ENCODE measurements at places on chromosomes 3 and 15.
A peak's percentile ranks its signal among the peaks of the same experiment; 100 is the strongest.

DNA sequence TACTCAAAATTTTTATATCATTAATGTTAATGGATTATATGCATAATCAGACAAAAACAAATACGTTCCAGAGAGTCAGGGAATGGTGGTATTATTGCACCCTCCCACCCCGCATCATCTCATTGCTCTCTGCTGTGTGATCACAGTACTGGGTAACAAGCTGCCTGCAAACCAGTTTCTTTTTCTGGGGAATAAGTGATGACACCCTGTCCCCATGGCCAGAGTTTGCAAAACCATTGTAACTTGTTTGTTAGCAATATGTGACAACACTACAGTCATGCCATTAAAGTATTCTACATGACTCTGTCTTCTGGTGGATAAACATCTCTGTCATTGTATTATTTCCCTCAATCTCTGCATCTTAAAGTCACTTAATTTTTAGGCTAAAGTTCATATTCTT, 39.5 kb downstream of the ZBTB38 start:
- H3K4me3 ChIP-seq = no peak overlapping the region
- peaks cover 22% of the 10 kb centered on the region for H3K4me1 ChIP-seq
- no peaks in the 10 kb centered on the region for H3K27me3 ChIP-seq
- no peak overlapping the region for H3K27ac ChIP-seq
- peaks cover 3% of the 10 kb centered on the region for H3K36me3 ChIP-seq

DNA sequence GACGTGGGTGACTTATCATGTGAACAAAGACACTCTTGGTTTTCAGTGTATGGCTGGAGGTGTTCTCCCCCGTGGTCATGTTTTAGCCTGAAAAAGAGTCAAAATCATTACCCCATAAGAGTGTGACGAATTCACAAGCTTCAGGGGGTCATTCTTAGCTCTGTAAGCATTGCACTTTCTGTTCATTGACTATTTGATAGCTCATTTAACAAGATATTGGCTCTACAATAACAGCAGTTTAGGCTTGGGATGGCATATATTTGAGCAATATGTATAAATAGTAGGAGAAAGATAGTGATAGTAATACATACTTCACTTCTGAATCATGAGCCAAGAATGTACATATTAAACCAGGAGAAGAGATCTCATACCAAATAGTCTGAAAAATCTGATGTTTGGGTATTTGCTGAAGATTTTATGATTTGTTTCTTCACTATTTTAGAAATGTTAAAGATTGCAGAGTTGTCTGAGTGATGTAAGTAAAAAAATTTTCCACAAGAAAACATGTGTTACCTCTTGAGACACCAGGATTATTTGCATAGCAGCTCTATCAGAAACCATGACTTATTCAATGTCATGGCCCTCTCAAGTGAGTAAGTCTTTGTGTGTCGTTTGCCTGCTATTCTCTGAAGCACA, 996.0 kb downstream of the OTOL1 start:
- no peak overlapping the region for H3K4me3 ChIP-seq
- H3K36me3 ChIP-seq = no peaks in the 10 kb centered on the region
- DNase-seq = no peak
- no peak overlapping the region for H3K27ac ChIP-seq
- H3K4me1 ChIP-seq = no peaks in the 10 kb centered on the region
- no peaks in the 10 kb centered on the region for H3K27me3 ChIP-seq

- H3K4me3 ChIP-seq = no peak overlapping the region
- H3K27me3 ChIP-seq = no peaks in the 10 kb centered on the region
- H3K4me1 ChIP-seq = peaks cover 35% of the 10 kb centered on the region
- no peaks in the 10 kb centered on the region for H3K36me3 ChIP-seq
These were observed 73.8 kb downstream of the MB21D2 start for GRCh38 chr3:192843723-192844485.

GRCh38 chr3:187702507-187703033, at the start of gene RTP2:
RTP2 (minus strand) TSS chr3:187702557; CDS start chr3:187702128, 429 bp downstream.
- no peaks in the 10 kb centered on the region for H3K4me1 ChIP-seq
- no peak within 1 kb of the TSS for H3K4me3 ChIP-seq
- no peaks in the 10 kb centered on the region for H3K27me3 ChIP-seq
- no peak within 1 kb of the TSS for H3K27ac ChIP-seq

- peaks cover 14% of the 10 kb centered on the region for H3K4me1 ChIP-seq
- DNase-seq = no peak
- no peaks in the 10 kb centered on the region for H3K36me3 ChIP-seq
- peaks cover 35% of the 10 kb centered on the region for H3K27me3 ChIP-seq
- H3K4me3 ChIP-seq = peak overlapping the region; percentile 72
- no peak overlapping the region for H3K27ac ChIP-seq
These were observed 735 bp upstream of the SLC25A26 start for GRCh38 chr3:66220066-66220465.

DNA sequence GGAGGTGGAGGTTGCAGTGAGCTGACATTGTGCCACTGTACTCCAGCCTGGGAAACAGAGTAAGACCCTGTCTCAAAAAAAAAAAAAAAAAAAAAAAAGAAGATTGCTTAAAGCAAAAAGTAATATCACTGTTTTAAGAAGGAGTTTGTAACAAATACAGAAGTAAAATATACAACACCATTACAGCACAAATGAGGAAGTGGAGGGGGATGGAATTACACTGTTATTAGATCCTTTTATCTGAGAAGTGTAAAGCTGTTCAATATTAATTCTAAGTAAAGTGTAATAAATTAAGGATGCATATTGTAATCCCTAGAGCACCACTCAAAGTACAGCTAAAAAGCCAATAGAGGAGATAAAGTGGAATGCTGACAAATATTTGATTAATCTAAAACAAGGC, 47.0 kb upstream of the SNRPA1 start:
- H3K27ac ChIP-seq = no peak overlapping the region
- H3K36me3 ChIP-seq = no peaks in the 10 kb centered on the region
- peaks cover 7% of the 10 kb centered on the region for H3K27me3 ChIP-seq
- peaks cover 10% of the 10 kb centered on the region for H3K4me1 ChIP-seq
- H3K4me3 ChIP-seq = no peak overlapping the region
- DNase-seq = no peak

DNA sequence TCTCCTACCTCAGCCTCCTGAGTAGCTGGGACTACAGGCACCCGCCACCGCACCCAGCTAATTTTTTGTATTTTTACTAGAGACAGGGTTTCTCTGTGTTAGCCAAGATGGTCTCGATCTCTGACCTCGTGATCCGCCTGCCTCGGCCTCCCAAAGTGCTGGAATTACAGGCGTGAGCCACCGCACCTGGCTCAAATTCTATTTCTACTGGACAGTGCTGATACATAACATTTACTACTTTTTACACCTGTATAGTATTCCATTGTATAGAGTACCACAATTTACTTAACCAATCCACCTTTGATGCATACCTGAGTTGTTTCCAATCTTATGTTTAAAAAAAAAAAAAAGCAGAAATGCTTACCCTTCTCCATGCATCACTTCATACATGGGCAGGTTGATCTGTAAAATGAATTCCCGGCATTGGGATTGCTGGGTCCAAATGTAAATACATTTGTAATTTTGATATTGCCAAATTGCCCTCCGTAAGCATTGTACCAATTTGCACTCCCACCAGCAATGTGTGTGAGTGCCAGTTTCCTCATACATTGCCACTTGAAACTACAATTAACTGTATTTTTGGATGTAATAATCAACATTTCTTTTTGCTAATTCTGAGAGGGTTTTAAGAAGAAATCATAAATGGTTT, 94.5 kb downstream of the NPTN start:
- no peaks in the 10 kb centered on the region for H3K4me1 ChIP-seq
- no peaks in the 10 kb centered on the region for H3K36me3 ChIP-seq
- H3K27me3 ChIP-seq = peaks cover 2% of the 10 kb centered on the region
- H3K27ac ChIP-seq = no peak overlapping the region

GRCh38 chr3:152264378-152264777, 4.4 kb upstream of the MBNL1 start:
- DNase-seq = no peak
- H3K36me3 ChIP-seq = no peaks in the 10 kb centered on the region
- H3K4me3 ChIP-seq = no peak overlapping the region

DNA sequence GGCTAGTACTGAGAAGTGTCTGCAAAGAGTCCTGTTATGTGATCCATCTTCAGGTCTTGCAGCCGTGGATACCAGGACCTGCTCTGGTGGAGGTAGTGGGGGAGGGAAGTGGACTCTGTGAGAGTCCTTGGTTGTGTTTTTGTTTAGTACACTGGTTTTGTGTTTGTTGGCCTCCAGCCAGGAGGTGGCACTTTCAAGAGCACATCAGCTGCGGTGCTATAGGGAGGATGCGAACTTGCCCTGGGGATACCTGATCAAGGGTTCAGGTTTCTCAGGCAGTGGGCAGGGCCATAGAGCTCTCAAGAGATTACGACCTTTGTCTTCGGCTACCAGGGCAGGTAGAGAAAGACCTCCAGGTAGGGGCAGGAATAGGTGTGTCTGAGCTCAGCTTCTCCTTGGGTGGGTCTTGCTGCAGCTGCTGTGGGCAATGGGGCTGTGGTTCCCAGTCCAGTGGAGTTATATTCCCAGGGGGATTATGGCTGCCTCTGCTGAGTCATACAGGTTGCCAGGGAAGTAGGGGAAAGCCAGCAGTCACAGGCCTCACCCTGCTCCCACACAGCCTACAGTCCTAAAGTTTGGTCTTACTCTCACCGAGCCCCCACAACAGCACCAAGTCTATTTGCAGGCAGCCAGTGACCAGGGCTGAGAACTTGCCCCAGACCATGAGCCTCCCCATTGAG, 132.8 kb upstream of the NPHP3 start:
- DNase-seq = no peak
- H3K4me3 ChIP-seq = no peak overlapping the region
- H3K4me1 ChIP-seq = no peaks in the 10 kb centered on the region
- H3K27me3 ChIP-seq = no peaks in the 10 kb centered on the region
- peaks cover 2% of the 10 kb centered on the region for H3K36me3 ChIP-seq
- H3K27ac ChIP-seq = no peak overlapping the region

- no peaks in the 10 kb centered on the region for H3K27me3 ChIP-seq
- DNase-seq = no peak
- no peaks in the 10 kb centered on the region for H3K4me1 ChIP-seq
These were observed 622.5 kb downstream of the TBL1XR1 start for GRCh38 chr3:176574786-176575185.

GRCh38 chr15:51185213-51186159, 90.8 kb upstream of the TNFAIP8L3 start:
- H3K27ac ChIP-seq = no peak overlapping the region
- no peaks in the 10 kb centered on the region for H3K36me3 ChIP-seq
- peaks cover 13% of the 10 kb centered on the region for H3K4me1 ChIP-seq
- no peaks in the 10 kb centered on the region for H3K27me3 ChIP-seq
- no peak for DNase-seq

- no peaks in the 10 kb centered on the region for H3K36me3 ChIP-seq
- no peak for DNase-seq
- no peak overlapping the region for H3K27ac ChIP-seq
- no peaks in the 10 kb centered on the region for H3K27me3 ChIP-seq
- H3K4me3 ChIP-seq = no peak overlapping the region
- H3K4me1 ChIP-seq = peaks cover 7% of the 10 kb centered on the region
These were observed 46.3 kb downstream of the CEMIP start for GRCh38 chr15:80825361-80826030.

GRCh38 chr3:13325892-13326443, 94.2 kb downstream of the NUP210 start:
- H3K27ac ChIP-seq = peak overlapping the region; percentile 38
- H3K4me3 ChIP-seq = no peak overlapping the region
- no peaks in the 10 kb centered on the region for H3K4me1 ChIP-seq
- DNase-seq = no peak

- no peak overlapping the region for H3K27ac ChIP-seq
- peak; percentile 71 for DNase-seq
- H3K27me3 ChIP-seq = peaks cover 30% of the 10 kb centered on the region
- no peaks in the 10 kb centered on the region for H3K36me3 ChIP-seq
- peak overlapping the region; percentile 63 for H3K4me3 ChIP-seq
These were observed 17.4 kb upstream of the SHF start for GRCh38 chr15:45205192-45205591.

DNA sequence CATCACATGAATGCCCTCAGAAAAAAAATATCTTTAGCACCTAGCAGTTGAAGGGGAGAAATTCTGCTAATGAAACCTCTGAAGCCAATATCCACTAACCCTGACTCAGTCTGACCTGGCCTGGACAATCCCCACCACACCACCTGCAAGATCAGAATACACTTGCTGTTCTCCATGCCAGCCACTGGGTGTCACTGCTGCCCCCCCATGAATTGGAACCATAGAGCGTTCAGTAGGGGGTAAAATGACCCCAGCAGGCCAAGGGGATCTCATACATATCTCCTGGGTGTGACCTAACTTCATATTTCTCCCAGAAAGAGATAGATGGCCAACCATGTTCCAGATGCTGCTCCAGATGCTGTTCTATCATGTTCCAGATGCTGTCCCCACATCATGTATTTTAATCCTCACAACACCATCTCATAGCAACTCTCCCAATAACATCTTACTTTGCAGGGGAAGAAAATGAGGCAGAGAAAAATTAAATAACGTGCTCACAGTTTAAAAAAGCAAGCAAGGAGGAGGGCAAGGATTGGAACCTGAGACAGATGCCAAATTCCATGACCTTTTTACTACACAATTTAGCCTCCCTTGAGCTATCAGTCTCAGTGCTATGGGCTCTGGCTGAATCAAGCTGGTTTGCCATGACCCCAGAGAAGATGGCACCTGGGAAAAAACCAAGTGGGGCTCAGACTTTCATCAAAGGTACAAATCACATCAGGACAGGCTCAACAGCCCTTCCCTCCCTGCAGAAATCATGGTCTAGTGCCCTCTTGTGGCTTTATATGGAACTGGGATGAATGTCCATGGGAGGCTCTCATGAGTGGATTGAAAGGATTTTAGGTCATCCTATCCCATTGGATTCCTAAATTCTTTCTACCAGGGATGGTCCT, 12.4 kb downstream of the NTRK3 start:
- no peaks in the 10 kb centered on the region for H3K36me3 ChIP-seq
- no peak overlapping the region for H3K27ac ChIP-seq
- DNase-seq = no peak
- peaks cover 10% of the 10 kb centered on the region for H3K4me1 ChIP-seq
- no peak overlapping the region for H3K4me3 ChIP-seq

DNA sequence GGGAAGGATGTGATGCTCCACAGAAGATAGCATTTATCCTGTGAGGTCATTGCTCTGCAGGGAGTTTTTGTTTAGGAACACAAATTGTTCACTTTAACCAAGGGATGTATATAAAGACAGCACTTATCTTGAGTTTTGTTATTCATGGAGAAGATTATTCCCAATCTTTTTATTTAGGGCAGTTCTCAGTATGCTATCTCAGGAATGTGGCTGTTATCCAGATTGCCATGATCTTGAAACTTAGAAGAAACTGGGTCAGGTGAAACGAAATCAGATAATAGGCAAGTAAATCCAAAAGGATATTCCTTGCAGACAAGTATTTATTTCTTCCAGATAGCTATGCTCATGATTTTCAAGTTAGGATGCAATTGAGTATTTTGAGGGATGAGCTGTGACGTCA, 19.3 kb upstream of the TMEM42 start:
- no peak for DNase-seq
- no peaks in the 10 kb centered on the region for H3K4me1 ChIP-seq
- no peaks in the 10 kb centered on the region for H3K27me3 ChIP-seq

DNA sequence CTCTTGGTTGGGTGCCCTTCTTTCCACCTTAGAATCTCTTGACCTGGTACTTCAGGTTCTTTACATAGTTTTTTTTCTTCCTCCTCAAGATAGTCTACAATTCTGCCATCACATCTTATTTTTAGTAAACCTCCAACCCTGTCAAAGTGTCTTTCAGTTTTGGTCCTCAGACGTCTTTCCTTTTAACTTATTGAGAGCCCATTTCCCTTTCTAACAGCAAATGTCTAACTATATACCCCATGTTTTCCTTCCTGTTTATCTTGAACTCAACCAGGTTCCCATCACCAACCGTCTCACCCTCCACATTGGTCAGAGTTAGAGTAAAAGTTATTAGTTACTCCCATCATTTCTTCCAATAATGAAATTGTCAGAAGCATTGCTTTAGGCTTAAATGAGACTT, 10.4 kb downstream of the KBTBD12 start:
- no peak for DNase-seq
- no peak overlapping the region for H3K4me3 ChIP-seq
- H3K4me1 ChIP-seq = no peaks in the 10 kb centered on the region
- H3K36me3 ChIP-seq = no peaks in the 10 kb centered on the region

Data from neural crest cell (in vitro differentiated cells).